Activated naive CD8-positive, alpha-beta T cell treated with anti-CD3 and anti-CD28 coated beads, Interleukin-2, amount 50 U/mL, for 16 hours (primary cell): ENCODE measurements at places on chromosomes 5 and 9.

DNA sequence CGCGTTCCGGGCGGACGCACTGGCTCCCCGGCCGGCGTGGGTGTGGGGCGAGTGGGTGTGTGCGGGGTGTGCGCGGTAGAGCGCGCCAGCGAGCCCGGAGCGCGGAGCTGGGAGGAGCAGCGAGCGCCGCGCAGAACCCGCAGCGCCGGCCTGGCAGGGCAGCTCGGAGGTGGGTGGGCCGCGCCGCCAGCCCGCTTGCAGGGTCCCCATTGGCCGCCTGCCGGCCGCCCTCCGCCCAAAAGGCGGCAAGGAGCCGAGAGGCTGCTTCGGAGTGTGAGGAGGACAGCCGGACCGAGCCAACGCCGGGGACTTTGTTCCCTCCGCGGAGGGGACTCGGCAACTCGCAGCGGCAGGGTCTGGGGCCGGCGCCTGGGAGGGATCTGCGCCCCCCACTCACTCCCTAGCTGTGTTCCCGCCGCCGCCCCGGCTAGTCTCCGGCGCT is at the start of gene DAPK1:
Gene DAPK1, plus strand, starts transcription at position 264 of the 442 bp plus-strand sequence. CDS start 1,211 bp downstream, outside the sequence.
- DNase-seq, result no peak

DNA sequence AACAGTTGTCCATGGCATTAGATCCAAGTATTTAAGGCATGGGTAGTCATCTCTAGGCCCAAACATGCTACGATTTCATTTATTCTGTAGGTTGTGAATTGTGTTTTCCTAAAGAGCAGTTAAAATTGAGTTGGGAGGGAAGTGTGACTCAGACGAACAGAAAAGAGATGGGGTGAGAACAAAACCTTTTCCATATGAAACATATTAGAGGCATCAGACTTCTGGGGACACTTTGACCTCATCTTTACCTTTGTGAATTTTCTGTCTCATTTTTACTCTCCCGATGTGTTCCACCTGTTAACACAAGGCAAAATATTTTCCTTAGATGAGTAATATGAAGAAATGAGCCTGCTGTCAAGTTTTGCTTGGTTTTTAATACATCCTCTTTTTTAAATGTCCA is 181.3 kb downstream of the ESM1 start:
- DNase-seq, result no peak

- no peak for DNase-seq
Measured at GRCh38 chr5:6158974-6159831, 219.1 kb downstream of the MED10 start.

DNA sequence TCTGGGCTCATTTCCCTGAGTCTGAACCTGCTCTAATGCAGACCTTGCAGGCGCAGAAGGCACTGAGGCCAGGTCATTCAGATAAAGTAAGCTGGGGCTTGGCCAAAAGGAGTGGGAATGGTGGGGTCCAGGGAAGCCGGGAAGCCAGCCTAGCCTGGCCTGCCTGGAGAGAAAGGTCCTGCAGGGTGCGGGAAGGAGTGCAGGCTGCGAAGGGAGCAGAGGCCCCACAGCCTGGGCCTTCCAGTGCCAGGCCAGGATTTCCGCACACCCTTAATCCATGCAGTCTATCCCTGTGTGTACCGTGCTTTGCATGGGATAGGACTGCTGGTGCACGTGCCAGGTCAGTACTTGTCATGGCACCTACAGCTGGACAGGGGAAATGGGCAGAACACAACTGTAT is 3.6 kb upstream of the STING1 start:
- DNase-seq, result no peak

DNA sequence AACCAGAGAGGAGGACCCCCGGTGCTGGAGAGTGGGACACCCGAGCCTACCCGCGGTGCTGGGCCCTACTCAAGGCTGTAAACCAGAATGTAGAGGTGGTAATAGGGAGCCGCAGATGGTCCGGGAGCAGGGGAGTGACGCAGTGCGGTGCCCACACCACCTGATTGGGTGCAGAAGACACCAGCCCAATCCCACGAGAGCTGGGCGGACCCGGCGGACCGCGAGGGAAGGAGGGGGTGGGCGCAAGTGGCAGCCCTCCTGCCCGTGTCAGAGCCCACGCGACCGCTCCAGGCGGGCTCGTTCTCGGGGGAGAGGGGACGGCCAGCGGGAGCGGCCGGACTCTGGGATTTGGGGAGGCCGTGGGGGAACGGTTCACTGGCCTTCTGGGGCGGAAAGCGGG is 71.2 kb downstream of the C9orf50 start:
- DNase-seq, result no peak

- no peak for DNase-seq
Measured at GRCh38 chr5:26761045-26761444, 277.3 kb downstream of the CDH9 start.

GRCh38 chr5:180128671-180129261 is 57.2 kb upstream of the RNF130 start:
- DNase-seq, result no peak

DNA sequence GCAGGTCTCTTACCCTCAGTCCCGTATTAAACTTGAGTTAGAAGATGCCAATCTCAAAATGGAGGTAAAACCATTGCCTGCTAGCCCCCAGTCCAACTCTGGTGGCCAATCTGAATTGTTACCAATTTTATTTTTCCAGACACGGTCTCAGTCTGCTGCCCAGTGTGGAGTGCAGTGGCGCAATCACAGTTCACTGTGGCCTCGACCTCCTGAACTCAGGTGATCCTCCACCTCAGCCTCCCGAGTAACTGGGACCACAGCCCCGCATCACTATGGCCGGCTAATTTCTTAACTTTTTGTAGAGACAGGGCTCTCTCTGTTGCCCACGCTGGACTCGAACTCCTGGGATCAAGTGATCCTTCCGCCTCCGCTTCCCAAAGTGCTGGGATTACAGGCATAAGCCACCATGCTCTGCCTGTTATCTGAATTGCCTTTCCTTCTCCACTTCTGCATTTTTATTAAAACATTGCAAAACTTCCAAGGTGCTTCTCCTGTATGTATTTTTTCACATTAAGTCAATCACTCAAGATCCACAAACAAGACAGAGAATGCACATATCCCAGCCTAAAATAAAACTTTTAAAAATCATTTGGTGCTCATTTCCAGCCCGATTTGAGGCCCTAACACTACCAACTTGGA is 2.3 kb downstream of the FANCC start:
- DNase-seq, result no peak

- no peak for DNase-seq
Measured at GRCh38 chr5:143559586-143560109, 156.2 kb upstream of the NR3C1 start.

DNA sequence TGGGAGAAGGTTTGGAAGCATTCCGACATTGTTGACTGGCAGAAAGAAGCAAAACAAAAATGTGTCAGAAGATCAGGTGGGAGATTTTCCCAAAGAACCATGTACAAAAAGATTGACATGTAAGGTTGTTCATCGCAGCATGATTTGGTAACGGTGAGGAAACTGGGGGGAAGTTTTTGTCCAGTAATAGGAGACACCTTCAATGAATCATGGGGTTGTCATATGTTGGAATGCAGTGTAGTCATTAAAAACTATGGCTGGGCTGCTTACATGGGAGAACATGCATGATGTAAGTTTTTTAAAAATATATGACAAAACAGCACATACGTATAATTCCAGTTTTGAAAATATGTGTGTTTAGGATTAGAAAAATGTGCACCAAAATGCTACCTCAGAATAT is 50.5 kb downstream of the HSD17B3 start:
- DNase-seq, result no peak

GRCh38 chr9:120713257-120714087 is 798 bp downstream of the MEGF9 start:
- no peak for DNase-seq
